NCI-H1105 (cell line): ENCODE measurements at places on chromosomes 1 and 21.

GRCh38 chr1:150516050-150516591, 569 bp downstream of the FALEC start:
- no peak for DNase-seq

GRCh38 chr1:209157546-209158249, 425.8 kb upstream of the CAMK1G start:
- no peak for DNase-seq

- DNase-seq: no peak
Measured at GRCh38 chr1:182608236-182608635, 4.0 kb upstream of the RGS16 start.

DNA sequence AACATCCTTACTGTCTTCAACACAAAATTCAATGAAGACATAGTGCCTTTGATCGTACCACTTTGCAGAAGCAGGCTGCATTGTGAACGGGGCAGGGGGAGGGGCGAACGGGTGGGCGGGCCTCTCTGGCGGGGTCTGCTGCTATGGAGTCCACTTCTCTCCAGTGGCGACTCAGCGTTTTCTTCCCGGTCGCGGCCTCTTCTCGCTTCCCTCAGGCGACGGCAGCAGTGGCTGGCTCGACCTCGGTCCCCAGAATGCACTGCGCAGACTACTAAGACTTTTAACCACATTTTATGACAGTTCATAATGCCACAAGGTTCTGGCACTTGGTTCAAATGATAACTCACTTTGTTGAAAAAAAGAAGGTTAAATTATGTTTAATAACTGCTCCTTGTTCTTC, 21.2 kb downstream of the GBP2 start:
- DNase-seq: no peak

DNA sequence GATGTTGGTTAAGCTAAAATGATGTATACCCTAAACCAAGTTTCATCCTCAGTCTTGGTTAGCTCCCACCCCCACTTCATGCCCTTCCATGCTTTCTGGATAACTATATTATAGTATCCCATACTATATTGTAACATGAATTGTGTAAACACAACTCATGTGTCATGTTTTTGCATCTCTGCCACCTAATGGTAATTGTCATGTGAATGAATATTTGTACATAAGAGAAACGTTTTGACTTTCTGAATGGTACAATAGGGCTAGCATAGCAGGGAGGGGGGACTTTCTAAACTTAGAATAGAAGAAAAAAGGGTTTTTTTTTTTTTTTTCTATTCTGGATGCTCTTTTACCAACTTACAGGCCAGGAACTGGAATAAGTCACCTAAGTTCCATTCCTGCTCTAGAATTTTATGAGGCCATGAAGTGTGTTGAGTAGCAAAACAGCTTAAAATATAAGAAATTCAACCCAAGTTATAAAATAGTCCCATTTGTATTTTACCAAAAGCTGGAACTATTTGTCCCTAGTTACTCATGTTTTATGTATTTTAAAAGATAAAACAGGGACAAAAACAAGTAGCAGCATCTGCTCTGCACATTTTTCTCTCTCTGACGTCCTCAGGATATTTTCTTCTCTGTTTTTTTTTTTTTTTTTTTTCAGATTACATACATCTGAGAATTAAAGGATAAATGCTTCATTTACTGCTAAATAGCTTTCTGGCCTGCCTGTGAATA, 77.4 kb downstream of the HLX start:
- DNase-seq: no peak

GRCh38 chr1:34965597-34965996, 19.6 kb downstream of the TMEM35B start:
- DNase-seq: no peak

GRCh38 chr1:112712701-112713128, 2.4 kb downstream of the PPM1J start:
- DNase-seq: no peak

GRCh38 chr1:28509705-28510272, 3.9 kb downstream of the RCC1 start:
- no peak for DNase-seq

DNA sequence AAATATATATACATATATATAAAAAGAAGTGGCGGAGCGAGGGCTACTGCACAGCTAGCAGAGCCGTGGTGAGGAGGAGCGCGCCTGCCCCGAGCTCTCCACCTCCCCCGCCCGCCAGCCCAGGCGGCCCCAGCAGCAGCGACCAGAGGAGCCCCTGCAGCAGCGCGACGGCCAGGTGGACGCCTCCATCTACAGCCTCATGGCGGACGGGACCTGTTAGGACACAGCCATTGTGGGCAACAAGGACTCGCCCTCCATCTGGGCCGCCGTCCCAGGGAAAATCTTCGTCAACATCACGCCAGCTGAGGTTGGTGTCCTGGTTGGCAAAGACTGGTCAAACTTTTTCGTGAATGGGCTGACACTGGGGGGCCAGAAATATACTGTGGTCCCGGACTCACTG, 41.9 kb upstream of the REG4 start:
- DNase-seq: no peak

DNA sequence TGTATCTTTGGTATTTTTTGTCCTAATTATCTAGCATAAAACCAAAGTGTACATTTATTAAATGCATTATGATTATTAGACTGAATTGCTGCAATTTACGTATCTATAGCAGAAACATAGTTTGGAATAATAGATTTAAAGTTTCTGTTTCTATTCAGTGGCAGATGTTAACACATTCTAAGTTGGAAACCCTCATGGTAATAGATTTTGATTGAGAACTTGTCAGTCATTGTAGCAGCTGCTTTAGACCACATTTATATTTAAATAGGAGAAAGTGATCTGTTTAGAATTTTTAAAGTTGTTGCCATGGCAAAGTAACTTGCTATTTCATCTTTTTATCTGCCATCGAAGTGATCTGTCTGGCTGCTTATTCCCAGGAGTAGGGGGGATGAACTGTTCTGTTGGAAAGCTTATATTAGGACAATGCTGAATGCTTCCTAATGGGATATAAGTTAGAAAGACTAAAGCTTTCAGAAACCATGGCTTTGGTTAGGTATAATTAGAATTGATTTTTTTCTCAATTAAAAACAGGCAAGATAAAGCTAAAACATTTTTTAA, 61.6 kb downstream of the HS2ST1 start:
- no peak for DNase-seq

DNA sequence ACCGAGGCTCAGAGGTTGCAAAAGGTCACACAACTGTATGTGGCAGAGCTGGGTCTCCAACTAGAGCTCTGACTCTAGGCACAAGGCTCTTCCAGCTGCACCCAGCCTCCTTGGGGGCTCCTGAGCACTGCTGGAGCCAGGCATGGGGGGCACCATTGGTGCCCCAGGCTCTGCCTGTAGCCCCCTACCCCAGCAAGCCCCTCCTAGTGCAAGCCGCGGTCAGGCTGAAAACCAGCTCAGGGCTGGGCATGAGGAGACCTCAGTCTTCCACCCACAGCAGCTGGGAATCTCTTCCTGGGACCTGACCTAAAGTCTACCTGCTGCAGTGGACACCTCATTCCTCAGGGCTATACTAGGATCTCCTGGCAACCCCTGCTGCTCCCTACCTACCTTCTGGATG, 14.6 kb downstream of the TNNT2 start:
- no peak for DNase-seq

GRCh38 chr1:92858564-92859399, 26.9 kb downstream of the RPL5 start:
- peak; percentile 86 for DNase-seq

DNA sequence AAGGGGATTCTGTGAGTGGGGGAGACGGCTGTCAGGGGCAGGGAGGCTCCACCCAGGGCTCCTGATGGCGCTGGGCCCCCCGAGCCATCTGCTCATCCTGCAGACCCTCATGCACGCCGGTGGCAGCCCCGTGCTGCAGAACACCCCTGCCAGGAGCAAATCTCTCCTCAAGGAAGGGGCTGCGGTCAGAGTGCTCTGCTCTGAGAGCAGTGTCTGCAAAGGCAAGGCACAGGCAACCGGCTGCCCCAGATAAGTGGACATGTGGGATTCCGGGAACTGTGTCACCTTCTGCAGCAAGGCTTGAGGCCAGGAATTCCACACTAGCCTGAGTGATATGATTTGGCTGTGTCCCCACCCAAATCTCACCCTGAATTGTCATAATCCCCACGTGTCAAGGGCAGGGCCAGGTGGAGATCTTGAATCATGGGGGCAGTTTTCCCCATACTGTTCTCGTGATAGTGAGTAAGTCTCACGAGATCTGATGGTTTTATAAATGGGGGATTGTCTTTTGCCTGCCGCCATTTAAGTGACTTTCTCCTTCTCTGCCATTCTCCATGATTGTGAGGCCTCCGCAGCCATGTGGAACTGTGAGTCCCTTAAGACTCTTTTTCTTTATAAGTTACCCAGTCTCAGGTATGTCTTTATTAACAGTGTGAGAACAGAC, 101.0 kb downstream of the PDE9A start:
- DNase-seq: no peak

DNA sequence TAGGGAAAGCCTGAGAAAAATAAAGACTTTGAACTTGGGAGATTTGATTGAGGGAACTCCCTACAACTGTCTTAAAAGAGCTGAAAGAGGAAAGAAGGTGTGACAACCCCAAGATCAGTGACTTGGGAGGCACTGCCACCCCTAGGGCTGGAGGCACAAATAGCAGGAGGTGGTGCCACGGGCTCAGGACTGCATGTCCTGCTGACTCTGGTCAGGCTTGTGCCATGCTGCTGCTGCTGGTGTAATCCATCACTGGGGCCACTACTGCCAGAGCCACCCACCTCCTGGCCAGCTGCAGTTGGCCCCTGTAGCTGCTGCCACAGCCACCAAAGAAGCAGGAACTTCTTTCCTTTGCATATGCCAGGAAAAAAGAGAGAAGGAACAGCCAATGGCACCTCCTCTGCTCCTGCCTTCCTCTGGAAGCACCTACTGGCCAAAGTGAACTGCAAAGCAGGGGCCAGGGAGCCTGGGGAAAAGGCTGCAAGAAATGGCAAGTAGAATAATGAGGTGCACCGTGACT, 730.3 kb downstream of the PTPRU start:
- DNase-seq: no peak

DNA sequence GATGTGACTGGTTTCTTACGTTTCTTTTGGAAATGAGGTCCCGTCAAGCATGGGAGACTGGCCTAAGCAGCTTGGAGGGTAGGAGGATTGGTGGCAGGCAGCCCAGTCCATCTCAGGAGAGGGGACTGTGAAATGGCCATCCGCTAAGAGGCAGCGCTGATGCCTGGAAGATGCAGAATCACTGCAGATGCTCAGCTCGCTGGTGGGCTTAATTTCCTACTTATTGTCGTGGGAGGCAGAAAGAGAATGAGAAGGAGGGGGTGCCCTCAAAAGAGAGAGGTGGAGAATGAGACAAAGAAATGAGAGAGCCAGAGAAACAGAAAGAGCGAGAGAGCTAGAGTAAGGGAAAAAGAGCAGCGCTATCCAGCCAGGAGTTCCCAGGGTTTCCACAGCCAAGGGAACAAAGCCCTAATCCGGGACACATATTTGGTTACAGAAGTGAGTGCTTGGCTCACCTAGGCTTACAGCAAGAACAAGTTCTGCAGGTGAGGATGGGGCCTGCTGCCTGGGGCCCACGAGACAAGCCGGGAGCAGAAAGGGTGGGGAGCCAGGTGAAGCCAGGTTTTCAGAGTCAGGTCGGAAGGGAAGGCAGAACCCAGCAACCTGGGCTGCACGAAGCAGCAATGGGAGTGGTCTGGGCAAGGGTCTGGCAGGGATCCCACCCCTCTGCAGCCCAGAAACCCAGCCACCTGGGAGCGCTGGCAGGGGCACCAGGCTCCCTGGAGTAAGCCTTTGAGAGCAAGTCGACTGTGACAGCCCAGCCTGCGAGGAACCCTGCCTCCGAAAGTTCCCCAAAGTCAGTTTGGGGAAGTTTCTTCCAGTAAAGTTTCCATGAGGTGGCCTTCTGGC, 5.8 kb downstream of the ECE1 start:
- no peak for DNase-seq

DNA sequence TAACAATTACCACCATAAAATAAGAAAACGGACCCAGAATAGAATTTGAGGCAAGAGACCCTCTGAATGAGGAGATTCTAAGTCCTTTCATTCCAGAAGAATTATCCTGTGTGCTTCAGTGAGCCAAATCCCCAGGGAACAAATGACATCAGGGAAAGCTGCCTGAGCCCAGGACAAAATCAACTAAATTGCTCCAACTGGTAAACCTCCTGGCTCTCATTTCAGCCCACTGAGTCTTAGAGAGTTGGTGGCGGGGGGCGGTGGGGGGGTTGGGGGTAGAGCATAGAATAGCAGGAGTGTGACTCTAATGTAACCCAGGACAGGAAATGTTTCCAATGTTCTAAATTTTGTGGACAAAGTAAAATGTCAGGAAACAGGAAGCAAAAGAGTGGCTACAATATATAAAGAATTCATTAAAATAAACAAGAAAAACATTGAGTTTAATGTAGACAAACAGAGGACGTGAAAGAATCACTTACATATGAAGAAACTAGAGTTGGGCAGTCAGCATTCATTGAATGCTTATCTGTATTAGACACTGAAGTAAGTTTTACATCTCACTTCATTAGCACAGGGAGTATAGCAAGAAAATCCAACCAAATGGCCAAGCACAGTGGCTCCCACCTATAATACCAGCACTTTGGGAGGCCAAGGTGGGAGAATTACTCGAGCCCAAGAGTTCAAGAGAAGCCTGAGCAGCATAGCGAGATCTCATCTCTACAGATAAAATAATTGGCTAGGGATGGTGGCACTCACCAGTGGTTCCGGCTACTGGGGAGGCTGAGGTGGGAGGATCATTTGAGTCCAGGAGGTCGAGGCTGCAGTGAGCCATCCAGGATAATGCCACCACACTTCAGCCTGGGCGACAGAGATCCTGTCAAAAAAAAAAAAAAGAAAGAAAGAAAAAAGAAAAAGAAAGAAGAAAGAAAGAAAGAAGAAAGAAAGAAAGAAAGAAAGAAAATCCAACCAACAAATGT, 75.1 kb downstream of the DHRS3 start:
- DNase-seq: no peak

DNA sequence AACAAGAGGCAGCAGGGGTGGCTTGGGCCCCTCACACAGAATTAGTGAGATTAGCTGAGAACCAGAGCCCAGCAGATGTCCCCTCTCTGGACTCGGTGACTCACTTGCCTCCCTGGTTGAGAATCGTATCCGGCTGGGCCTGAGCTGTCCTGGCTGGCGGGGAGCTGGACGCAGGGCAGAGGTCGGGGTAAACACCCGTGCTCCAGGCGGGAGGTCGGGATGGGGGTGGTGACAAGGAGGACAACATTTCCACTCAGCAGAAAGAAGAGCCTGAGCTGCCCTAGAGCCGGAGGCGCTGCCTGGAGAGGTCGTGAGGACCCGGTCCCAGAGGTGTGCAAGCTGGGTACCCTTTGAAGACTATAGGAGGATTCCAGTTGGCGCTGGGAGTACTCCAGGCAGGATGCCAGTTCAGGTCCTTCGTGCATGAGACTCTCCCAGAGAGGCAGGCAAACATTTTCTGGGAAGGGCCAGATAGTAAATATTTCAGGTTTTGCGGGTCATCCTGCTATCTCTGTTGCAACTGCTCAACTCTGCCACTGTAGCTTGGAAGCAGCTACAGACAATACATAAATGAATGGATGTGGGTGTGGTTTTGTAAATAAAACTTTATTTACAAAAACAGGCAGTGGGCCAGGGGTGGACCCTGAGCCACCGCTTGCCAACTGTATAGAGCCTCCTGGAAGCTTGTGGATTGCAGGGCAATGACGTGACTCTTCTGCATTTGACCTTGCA, 116.8 kb upstream of the WNT4 start:
- no peak for DNase-seq

- no peak for DNase-seq
Measured at GRCh38 chr1:212267460-212267859, 17.8 kb upstream of the PPP2R5A start.

GRCh38 chr1:155471026-155471425, 91.6 kb downstream of the ASH1L start:
- DNase-seq: no peak

- DNase-seq: no peak
Measured at GRCh38 chr1:59340411-59341307, 43.8 kb downstream of the FGGY start.

- DNase-seq: no peak
Measured at GRCh38 chr21:45117314-45117713, 42.9 kb downstream of the ADARB1 start.
